ENCODE measurements at places on chromosomes 1 and 21. TPM values are rescaled to one million over a fixed set of nuclear protein-coding genes. Genes with fewer than 3 reads are reported as not detected.

The MYBPH gene
- not detected for polyA plus RNA-seq

The SLC44A3 gene
- not detected for polyA plus RNA-seq

The FAM229A gene
- 0.47 TPM for polyA plus RNA-seq

The NR1I3 gene
- not detected for polyA plus RNA-seq

The NBPF20 gene
- 1.1 TPM for polyA plus RNA-seq

The NHLH1 gene
- not detected for polyA plus RNA-seq

The MCM3AP gene
- polyA plus RNA-seq = 41.5 TPM

The ARHGEF19 gene
- 8.9 TPM for polyA plus RNA-seq

The F3 gene
- polyA plus RNA-seq = not detected
